ENCODE measurements at places on chromosomes 6 and 20. TPM values are rescaled to one million over a fixed set of nuclear protein-coding genes. Genes with fewer than 3 reads are reported as not detected.

DNA sequence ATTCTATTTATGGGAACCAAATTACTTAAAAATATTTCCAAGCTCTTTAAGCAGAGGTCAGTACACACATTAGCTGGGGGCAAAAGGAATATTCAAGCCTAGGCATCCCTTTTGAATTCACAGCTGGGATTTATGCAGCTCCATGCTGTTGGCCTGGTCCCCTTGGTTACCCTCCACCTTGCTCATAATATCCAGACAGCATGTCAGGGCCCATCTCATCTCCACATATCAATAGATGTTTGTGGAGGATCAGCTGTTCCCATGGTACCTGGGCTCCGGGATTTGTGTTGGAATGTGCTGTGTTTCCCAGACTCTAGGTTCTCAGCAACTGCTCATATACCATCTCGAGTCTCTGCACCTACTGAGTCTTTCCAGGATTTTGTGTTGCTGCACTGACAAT lies 534.8 kb downstream of the BMP2 start:
- DNase-seq = no peak

DNA sequence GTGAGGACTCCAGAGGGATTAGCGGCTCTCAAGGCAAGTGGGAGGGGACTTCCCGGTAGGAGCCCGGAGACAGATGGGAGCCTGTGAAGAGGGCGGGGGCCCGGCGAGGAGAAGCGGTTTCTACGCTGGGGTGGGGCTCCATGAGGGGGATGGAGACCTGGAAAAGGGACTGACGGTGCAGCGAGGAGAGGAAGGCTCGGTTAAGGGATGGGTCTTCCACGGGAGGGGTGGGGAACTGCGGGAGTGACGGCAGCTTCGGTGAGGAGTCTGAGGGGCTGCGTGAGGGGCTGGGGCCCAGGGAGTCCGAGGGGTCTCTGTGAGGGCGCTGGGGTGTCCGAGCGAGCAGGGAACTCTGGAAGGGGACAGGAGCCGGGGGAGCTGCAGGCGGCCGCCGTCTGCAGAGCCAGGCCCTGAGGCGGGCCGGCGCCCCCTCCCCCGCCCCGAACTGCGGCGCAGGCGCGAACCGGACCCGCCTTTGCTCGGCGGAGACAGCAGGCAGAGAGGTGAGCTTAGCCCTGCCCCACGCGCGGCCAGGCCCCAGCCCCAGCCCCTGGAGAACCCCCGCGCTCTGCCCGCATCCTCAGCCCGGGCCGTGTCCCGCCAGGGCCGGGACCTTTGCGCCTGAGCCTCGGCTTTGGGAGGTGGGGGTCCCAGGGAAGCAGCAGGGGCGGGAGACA lies at the start of gene NRSN2:
TSS of gene NRSN2 (plus strand) at position 472 of the 677 bp plus-strand sequence. CDS start 2,533 bp downstream, outside the sequence.
- no peak for DNase-seq

GRCh38 chr6:38221251-38221650 lies 401.7 kb downstream of the ZFAND3 start:
- DNase-seq = no peak

- no peak for DNase-seq
These were observed 531.6 kb upstream of the HS3ST5 start for GRCh38 chr6:114874410-114874809.

DNA sequence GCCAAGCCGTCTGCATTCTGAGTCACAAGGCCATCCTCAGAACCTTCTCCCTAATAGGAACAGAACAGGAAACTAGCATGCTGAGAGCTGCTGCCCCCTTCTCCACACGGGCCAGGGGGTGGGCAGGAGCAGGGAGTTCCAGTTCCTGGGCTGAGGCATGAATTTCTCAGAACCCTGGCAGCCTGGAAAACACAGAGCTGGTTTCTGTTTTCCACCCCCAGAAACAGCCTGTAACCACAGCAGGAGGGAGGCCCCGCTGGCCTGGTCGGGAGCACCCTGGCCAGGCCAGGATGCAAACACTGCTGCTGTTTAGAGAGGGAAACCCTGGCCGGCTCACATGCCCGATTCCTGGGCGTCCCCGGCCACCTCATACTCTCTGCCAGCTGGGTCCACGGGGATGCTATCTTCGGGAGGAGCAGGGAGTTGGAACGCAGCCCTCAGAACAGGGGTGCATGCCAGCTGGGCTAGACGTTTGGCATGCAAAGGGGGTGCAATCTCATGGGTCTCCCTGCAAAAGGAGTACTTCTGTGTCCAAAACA lies 130.1 kb downstream of the NFATC2 start:
- DNase-seq = no peak

DNA sequence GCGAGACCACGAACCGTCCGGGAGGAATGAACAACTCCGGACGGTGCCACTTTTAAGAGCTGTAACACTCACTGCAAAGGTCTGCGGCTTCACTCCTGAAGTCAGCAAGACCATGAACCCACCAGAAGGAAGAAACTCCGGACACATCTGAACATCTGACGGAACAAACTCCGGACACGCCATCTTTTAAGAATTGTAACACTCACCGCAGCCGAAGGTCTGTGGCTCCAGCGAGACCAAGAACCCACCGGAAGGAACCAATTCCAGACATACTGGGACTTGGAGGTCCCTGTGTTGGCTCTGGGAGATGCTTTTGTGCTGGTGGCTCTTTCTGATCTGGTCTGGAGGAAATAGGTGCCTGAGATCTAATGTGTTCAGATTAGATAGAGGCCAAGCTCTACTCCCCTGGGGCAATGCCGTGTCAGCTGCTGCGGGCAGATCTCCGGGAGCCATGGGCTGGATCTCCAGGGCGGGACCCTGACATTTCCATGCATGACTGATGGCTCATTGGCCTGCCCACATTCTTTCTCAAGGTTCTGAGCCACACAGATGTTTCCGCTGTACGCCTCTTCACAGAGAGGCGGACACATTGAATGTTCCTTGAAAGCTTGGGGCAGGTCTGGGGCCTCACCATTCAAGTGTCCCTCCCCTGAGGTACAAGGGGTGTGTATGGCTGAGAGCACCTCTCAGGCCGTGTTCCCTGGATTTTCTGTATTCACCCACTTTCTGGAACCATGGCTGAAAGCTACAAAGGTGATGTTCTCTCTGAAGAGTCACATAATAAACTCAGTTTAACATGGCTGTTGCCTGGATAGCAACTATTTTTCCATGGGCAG lies 29.3 kb downstream of the GMPR start:
- no peak for DNase-seq

DNA sequence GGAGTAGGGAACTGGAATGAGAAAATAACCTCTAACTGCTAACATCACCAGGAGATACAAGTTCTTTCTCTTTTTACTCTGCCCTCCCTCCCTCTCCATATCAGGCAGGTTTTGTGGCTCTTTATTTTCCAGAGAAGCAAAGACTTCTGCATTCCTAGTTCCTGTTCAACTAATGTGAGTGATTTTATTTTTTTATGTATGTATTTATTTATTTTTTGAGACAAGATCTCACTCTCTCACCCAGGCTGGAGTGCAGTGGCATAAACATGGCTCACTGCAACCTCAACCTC lies 6.0 kb upstream of the IER3 start:
- DNase-seq = no peak

DNA sequence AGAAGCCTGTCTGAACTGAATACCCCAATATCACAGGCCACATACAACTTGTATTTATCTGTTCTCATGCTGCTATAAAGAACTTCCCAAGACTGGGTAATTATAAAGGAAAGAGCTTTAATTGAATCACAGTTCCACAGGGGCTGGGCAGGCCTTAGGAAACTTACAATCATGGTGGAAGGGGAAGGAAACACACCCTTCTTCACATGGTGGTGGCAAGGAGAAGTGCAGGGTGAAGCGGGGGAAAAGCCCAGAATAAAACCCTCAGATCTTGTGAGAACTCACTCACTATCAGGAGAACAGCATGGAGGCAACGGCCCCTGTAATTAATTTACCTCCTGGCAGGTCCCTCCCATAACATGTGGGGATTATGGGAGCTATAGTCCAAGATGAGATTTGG lies 50.3 kb upstream of the FNDC1 start:
- no peak for DNase-seq

- DNase-seq = no peak
These were observed 158.3 kb downstream of the SYCP2 start for GRCh38 chr20:59774921-59775686.

- DNase-seq = no peak
These were observed 79.0 kb downstream of the SAMD3 start for GRCh38 chr6:130143709-130144108.

DNA sequence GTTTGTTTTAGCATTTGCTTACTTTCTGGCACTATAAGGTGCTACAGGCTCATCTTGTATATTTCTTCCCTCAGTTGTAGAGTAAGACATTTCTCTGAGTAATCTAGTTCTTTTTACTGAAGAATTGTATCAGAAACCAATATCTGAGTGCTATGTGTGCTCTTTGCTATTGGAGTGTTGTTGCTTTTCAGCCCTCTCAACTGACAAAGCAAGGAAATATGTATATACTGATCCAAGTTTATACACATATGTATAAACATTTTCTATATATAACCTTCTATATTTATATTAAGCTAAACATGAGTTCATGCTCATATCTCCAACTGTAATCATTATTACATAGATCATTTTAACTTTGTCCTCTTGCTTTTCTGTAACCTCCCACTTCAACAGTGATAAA lies 405.7 kb downstream of the RFPL4B start:
- no peak for DNase-seq

DNA sequence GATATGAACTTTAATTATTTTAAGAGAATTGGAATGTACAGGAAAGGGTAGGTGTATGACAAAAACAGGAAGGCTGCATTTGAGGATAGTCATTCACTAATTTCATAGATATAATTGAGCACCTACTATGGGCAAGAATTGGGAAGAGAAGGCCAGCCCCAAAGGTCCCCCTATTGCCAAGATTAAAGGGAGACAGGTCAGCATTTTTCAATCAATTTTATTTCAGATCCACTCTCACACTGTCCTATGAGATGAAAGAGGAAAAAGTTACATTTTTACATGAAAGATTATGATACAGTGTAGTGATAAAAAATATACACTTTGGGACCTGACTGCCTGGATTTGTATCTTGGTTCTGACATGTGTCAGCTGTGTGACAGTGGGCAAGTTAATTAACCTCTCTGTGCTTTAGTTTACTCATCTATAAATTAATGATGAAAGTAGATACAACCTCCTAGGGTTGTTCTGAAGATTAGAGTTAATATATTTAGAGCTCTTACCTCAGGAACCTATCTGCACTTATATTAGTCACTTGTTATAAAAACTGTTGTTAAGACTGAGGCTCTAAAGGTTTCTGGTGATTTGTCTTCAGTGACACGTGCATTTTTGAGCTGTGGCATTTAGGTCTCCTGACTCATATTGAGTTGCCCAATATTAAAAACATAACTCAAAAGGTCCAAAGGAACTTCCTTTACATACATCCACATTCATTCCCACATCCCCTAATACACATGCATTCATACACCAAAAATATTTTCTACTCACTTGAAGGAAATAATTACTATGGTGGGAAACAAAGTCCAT lies 45.7 kb downstream of the SCGN start:
- DNase-seq = no peak

DNA sequence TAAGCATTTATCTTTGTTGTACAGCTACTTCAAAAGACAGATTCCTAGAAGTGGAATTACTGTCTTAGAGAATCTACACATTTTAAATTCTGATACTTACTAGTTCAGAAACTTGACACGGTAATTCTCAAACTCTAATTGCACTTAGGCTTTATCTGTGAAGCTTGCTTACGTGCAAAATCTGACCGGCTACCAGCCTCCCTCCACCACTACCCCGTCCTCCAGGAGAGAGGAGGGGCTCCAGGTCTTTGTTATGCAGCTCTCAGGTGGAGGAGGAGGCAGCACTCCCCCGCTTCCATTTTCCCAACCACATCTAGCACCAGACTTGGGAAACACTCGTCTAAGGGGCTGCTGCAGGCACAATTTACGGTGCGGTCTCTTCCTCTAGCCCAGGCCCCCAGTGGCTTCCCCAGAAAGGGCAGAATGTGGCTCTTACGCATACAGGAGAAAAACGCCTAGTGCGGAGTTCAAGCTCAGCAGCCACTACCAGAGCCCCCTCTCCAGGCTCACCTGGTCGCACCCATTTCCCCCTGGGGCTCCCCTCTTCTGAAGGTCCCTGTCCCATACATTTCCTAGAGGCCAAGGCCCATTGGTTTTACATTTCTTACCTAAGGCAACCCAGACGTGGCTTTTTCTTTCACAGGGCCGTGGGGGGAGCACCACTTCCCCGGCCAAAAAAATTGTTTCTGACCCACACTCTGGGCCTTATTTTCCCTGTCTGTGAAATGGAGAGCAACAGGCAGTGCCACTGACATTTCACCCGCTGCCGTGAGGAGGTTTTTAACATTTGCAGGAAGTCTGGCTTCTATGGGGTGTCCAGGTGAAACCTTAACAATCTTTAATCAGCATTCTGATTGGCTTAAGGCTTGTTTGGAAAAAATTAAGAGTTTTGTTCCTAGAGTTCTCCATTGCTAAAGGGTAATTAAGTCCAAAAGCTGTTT lies 1.6 kb upstream of the TGIF2 start:
- no peak for DNase-seq

DNA sequence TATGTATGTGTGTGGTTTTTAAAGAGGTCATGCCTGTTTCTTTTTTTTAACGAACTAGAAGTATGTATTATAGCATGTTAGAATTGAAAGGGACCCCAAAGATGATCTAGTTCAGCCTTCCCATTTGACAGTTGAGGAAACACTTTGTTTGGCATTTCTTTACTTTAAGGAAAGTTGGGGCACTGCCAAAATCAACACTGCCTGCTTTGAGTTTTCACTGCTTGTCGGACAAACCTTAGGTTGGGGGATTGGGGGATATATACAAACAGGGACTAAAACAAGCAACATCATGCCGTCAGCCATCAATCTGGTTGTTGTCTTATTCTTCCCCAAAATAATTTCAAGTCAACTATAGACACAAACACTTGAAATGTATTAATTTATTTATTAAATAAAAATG lies 14.1 kb upstream of the CALHM6 start:
- no peak for DNase-seq

DNA sequence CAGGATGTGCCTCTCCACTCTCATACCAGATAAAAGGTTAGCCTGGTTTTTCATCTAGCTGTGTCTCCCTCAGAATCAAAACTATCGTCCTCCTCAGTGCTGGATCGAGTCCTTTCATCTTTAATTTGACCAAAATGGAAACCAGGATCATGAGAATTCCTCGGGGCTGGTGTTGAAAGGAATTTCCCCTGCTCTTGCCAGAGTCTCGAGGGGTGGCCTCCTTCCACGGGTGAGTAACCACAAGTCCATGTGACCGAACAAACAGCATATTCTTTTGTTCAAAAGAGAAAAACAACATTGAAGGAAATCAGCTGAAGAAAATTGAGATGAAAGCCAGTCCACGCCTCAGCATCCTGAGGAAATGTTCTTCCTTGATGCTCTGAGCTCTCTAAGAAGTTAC lies 165.9 kb upstream of the CDYL start:
- DNase-seq = no peak

The CDH22 gene
- 0.04 TPM for polyA plus RNA-seq

The PNLDC1 gene
- polyA plus RNA-seq = 0.15 TPM

The OPRM1 gene
- 0.09 TPM for polyA plus RNA-seq

The ENPP5 gene
- polyA plus RNA-seq = 5.0 TPM

The CST4 gene
- polyA plus RNA-seq = not detected

The RBPJL gene
- not detected for polyA plus RNA-seq
